ENCODE measurements at places on chromosomes 7 and 10.

DNA sequence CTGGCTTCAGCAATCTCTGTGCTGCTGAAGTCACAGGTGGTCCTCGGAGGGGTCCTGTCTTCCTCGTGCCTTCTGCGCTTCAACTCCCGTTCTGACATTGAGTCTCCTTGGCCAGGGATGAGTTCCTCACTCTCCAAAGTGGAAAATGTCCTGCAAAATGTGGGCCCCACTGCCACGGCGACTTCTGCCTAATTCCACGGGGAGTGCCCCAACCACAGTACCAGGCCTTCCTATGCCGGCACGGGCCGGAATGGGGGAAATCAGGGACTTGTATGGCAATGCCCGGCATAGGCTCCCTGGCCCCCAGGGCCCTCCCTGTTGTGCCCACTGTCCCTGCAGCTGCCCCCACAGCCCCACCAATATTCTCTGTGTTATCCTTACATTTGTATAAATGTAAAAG, 420.5 kb downstream of the TCERG1L start:
- no peak for DNase-seq

GRCh38 chr7:107538001-107538400, 25.7 kb downstream of the COG5 start:
- DNase-seq, result no peak

GRCh38 chr7:837001-837400, 4.7 kb downstream of the SUN1 start:
- DNase-seq, result no peak

GRCh38 chr7:6536262-6537260, 14.7 kb downstream of the GRID2IP start:
- DNase-seq, result no peak

GRCh38 chr7:77439572-77439971, 23.4 kb upstream of the GSAP start:
- DNase-seq, result no peak

DNA sequence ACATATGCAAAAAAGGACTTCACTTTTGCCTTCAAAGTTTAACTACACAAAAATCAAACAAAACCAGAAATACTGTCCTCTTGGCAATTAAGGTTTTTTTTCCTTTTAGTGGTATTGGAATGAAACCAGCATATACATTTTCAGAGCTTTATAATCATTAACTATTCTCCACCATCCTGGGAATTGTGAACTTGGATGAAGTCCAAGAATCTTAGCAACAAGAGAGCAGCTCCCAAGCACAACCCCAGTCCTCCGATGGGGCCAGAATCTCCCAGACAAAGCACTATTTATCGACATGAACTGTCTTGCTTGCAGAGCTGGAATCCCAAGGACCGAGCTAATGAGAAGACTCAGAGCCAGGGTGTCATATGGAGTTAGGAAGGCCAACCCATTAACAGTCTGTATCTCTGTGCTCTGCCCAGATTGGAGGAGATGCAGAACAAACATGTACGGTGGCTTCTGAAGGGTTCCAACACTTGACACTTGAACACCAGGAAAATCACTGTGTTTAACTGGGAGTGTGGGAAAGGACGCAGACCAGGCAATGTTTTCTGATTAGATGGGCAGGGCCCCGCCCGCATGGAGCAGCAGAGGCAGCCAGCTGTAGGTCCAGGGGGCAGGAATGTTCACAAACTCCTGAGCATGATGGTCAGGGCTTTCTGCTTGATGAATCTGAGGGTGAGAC, 35.5 kb downstream of the PPP1R3C start:
- no peak for DNase-seq

GRCh38 chr10:82801289-82801688, 926.3 kb downstream of the NRG3 start:
- DNase-seq, result no peak

- DNase-seq, result no peak
Measured at GRCh38 chr10:22552888-22553378, 161.4 kb downstream of the PIP4K2A start.

DNA sequence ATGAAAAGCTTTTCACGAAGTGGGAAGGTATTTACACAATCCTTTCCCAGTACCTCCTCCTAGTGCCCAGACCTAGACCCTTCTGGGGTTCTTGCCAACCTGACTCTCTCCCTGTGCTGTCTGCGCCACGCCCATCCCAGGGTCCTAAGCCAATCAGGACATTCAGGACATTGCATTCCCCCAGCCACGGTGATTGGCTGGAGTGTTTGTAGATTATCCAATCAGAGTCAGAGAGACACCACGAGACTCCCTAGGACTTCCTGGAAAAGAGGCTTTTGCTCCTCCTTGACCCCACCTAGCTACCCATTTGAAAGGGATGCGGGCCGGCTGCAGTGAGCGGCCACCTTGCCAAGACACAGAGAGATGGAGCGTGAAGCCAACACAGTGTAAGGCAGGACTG, 3.5 kb upstream of the GDF2 start:
- DNase-seq, result no peak

Measured in stimulated activated CD4-positive, alpha-beta T cell treated with anti-CD3 and anti-CD28 coated beads, Interleukin-4, amount 100 ng/mL, for 24 hours (primary cell).